Upper lobe of right lung (tissue), 1 donor: ENCODE measurements at places on chromosomes 2 and 18.

- DNase-seq = peak; percentile 41
Measured at GRCh38 chr2:219578811-219579613, 6.9 kb downstream of the INHA start.

- DNase-seq = no peak
Measured at GRCh38 chr2:165109915-165110314, 93.9 kb downstream of the SCN3A start.

- DNase-seq = no peak
Measured at GRCh38 chr18:5214583-5215351, 17.7 kb upstream of the AKAIN1 start.

GRCh38 chr18:22694954-22695353 lies 238.2 kb upstream of the RBBP8 start:
- no peak for DNase-seq

- DNase-seq = no peak
Measured at GRCh38 chr18:36058674-36059073, 8.7 kb downstream of the RPRD1A start.

GRCh38 chr2:130827502-130828251 lies 9.0 kb upstream of the ARHGEF4 start:
- no peak for DNase-seq

DNA sequence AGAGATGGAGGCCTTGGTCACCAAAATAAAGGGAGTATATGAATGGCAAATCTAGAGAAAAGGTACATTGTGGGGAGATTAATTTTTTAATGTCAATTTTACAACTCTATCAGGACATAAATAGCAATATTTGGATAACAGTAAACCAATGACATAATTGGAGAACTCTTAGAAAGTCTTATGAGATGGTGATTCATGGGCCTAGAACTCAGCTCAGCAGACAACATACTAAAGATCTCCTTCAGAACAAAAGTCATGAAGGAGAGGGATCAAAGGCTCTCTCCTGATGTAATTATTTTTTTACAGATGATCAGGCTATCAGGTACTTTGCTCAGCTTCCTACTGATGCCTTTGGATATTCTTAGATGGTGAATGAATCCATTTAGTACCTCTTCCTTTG lies 90.0 kb downstream of the CRACDL start:
- DNase-seq = no peak

- no peak for DNase-seq
Measured at GRCh38 chr2:37698931-37699481, 27.6 kb upstream of the CDC42EP3 start.

GRCh38 chr18:33355263-33355662 lies 85.3 kb downstream of the CCDC178 start:
- DNase-seq = no peak

DNA sequence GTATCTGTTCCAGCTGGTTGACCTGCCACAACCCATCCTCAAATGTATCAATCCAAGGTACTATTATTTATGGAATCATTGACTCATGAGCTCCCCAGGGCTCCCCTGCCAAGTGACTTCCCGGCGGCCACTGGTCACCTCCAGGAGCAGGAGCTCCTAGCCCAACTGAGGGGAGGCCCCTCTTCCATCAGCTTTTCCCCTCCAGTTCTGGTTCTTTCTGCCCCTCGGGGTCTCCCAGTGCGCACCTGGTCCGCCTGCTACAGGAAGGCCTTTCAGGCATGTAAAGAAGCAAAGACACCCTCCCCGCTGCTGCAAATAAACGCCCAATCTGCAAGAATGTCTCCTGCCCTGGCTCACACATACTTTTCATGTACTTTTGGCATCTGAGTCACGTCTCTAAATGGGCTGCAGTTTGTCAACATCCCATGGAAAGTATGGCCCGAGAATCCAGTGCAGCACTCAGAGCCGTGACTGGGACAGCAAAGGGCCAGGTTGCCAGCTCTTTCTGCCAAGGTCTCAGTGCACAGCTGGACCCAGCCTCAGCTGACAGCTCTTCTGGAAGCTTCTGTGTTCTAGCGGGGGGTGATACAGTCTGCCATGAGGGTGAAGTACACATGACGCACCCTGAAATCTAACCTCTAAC lies 41.4 kb downstream of the KLHL29 start:
- DNase-seq = no peak

DNA sequence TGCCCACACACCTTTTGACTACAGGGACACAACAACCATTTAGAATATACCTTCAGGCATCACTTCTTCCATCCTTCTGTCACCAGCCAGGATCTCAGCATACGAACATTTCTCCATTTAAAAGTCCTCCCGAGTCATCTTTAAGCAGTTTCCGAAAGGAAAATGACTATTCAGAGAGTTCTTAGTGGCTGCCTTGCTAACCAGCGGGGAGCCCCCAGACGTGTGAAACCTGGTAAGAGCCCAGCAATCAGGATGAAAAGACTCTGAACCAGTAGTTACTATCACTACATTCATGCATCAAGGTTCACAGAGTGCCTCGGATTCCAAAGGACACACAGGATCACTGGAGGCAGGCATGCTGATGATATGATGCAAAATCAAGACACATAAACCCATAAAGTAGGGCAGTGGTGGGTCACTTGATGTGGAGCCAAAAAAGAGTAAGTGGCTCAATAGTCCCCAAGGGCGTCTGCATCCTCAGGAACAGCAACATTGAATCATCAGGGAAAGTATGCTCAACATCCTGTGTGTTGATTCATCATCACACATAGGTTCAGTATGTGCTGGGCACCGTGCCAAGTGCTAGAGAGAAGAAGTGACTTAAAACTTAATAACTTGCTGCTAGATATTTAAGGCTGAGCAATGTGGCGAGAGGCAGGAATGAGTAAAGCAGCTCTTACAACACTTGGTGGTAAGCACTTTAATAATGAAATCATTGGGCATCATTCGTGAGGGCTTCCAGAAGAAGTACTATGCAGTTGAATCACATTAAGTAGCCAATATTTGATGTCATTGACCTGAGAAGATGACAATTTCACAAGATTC lies 4.4 kb downstream of the CCL20 start:
- DNase-seq = peak; percentile 91

DNA sequence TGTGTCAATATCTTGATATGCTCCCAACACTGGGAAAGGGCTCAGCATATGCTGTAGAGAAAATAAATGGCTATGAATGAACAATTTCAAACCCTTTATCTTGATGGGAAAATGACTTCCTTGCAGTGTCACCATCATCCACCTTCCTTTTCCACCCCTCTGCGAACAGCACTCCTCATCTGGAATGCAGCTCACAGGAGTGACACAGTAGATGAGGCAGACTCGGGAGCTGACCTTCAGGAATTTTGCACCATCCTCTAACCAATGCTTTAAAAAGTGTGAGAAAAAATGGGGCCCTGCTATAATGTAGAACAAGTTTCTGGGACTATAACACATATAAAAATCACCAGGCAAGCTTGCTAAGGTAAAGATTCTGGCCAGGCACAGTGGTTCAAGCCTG lies 41.3 kb upstream of the YPEL5 start:
- DNase-seq = no peak

GRCh38 chr2:54065411-54065810 lies 50.0 kb upstream of the ACYP2 start:
- no peak for DNase-seq

DNA sequence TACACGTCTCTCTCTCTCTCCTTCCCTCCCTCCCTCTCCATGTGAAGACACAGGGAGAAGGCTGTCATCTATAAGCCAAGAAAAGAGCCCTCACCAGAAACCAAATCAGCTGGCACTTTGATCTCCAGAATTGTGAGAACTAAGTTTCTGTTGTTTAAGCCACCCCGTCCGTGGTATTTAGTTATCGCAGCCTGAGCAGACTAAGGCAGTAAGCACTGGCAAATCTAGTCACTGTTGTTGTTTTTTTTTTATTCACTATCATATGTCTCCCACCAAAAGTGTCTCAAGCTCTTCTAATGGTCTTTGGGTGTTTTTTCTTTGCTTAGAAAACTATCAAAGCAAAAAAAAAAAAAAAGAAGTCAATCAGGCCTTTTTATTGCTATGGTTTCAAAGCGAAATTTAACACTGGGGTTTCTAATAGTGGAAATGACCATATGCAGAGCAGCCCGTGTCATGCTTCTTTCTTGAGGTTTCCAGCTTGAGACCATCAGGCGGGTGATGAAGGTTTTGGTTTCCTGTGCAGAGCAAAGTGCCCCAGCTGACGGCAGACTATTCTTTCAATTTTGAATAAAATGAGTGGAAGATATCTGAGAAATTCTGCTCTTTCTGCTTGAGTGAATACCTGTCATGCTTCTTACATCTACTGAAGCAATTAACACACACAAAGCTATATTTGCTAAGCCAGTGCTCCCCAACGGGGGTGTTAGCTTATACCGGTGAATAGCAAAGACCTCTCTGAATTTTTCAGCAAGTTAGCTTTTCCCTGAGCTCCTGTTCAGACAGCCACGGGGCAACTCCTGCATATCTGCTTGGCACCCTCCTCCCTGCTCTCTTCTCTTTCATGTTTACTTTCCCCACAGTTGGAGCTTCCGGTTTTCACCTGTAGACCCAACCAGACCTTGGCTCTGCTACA lies 394.1 kb upstream of the ATP5MC3 start:
- DNase-seq = no peak

GRCh38 chr2:104976603-104977120 lies 61.2 kb upstream of the MRPS9 start:
- DNase-seq = no peak

- no peak for DNase-seq
Measured at GRCh38 chr18:70293166-70293565, 4.3 kb downstream of the SOCS6 start.

DNA sequence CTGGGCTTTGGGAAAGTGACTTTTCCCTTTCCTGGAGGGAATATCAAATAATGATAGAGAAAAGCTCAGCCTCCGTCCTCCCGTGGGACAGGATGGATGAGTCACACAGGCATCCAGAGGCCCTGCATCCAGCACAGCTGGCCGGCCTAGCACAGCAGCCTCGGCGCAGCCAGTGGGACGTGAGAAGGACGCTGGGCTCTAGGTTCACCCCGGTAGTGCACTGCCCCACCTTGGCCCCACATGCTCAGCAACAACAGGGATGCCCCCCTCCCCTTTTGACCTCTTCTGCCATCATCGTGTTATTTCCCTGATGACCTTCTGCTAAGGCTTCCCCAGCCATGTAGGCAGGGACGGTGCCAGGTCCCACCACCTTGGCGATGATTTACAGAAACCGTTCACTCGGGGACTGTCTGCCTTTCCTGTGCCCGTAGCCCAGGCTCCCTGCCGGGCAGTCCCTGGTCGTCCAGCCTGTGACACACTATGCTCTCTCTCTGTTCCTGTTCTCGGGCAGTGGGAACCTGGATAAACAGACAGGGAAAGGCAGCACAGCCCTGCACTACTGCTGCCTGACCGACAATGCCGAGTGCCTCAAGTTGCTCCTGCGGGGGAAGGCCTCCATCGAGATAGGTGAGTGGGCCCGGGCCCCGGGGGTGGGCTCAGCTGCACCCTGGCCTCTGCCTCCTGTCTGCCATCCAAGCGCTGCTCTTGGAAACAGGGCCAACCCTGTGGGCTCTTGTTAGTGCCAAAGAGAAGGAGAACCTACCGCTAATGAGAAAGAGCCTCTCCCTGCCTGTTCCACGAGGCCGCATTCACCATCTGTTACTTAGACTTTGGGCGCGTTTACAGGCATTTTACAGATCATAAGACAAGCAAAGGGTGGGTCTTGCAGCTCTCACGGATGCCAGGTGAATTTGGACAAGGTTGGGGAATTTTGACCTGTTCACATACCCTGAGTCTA lies 44.6 kb downstream of the ITGB1BP1 start:
- peak; percentile 53 for DNase-seq

DNA sequence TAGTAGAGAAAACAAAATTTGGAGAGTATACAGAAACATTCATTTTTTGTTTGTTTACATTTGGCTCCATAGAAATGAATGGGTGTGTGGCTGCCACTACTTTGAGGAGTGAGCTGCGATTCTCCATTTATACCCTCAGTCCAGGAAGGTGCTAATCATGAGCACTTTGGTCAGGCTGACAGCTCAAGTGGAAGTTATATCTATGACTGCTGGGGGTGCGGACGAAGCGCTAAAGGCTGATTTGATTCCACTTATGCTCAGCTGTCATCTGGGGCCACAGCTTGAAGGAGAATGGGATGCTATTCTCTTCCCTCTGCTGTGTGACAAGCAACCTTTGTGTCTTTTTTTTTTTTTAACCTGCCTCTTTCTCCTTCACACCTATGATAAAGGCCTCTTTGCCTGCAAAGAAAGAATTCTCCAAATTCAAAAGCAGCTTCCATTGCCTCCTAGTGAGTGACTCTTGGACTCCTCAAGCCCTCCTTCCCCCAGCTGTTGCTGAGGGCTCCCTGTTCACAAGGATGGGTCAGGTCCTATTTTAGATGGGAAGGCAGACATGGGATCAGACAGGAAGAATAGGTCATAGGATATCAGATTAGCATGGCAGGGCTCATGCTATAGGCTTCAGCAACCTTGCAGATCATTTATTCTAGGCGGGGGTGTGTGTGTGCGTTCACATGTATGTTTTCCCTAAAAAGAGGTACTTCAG lies 201.6 kb downstream of the SETBP1 start:
- DNase-seq = no peak

DNA sequence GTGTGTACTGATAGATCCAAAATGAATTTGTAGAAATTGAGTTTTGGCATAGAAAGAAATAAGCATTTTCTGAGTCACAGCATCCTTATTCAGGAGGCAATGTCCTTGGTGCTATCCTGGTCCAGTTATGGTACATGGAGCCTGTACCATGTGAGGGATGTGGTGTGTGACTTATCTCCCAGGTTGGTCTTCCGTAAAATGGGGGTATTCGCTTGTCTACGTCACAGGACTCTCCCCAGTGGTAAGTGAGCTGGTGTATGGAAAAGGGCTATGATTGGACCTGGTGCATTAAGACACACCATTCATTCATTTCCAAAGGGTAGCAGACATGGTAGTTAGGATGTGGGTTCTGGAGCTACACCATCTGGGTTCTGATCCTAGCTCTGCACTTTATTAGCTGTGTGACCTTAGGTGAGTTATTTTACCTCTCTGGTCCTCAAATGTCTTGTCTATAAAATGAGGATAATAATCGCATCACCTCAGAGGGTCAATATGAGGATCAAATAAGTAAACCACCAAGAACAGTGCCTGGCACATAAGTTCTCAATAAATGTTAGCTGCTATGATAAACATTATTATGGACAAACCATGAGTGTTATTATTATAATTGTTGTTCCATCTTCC lies 119.2 kb downstream of the MYCN start:
- DNase-seq = no peak

GRCh38 chr2:186328838-186329237 lies 157.2 kb upstream of the ZC3H15 start:
- DNase-seq = no peak

DNA sequence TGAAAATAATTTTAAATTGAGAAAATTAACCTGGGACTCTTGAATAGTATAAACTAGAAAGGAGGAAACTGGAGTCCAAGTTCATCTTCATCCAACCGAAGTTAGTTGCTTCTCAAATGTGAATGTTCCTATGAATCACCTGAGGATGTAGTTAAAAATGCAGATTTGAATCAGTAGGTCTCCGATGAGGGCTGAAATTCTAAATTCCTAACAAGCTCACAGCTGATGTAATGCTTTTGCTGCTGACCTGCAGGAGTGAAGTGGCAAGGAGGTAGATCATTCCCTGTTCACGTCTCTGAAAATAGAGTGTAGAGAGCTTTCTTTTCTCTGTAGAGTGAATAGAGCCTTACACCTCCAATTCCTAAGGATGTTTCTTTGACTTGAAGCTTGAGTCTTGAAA lies 685.5 kb downstream of the CPS1 start:
- DNase-seq = no peak

GRCh38 chr18:28123401-28124030 lies 53.4 kb downstream of the CDH2 start:
- DNase-seq = no peak
